ENCODE measurements at places on chromosomes 5 and 9. TPM values are rescaled to one million over a fixed set of nuclear protein-coding genes. Genes with fewer than 3 reads are reported as not detected.

Gene NUDT12
- total RNA-seq, result 10.5 TPM

Gene UBE2B
- total RNA-seq, result 94.6 TPM

DNA sequence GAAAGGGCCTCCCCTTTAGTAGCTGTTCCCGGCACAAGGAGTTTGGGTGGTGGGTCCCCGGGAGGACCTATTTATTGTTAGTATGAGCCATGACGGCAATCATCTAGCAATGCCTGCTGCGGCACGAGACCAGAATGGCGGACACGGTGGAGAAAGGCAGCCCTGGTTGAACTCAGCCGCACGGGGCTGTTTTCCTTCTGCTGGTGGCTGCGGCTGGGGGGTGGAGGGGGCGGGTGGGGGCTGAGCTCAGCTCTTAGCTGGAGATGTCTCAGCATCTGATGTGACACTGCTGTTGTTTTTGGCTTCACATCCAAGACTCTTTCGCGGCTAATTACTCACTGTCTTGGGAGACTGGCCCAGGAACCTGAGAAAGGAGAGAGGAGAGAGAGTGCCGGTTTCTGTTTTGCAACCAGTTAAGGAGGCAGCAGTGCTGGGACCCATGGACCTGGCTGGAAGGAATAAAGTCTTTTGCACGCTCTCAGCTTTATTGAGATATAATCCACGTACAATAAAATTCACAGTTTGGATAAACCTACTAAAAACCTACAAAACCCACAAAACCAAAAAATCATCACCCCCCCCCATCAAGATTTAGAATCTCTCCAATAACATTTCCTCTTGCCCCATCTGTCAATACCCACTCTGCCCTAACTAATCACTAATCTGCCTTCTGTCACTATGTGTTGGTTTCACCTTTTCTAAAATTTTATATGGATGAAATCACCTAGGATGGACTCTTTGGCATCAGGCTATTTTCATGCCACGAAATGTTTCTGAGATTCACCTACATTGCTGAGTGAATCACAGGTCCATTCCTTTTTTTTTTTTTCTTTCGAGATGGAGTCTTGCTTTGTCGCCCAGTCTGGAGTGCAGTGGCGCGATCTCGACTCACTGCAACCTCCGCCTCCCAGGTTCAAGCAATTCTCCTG, 81.8 kb upstream of the NEURL1B start:
- no peak for DNase-seq

DNA sequence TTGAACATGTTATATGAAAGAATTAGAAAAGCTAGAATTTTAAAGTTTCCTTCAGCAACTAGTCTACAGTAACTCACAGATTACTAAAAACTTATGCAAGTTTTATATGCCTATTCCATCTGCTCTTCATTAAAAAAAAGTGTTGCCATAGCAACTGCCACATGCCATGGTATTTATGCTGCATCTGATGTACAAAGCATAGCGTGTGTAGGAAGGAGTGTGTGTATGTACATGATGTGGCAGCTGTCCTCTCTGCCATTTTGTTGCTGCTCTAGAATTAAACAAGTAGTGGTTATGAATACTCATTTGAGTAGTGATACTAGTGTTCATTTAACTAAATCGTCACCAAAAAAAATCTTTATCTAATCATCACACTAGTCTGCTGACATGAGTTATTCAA, 593.5 kb downstream of the CETN3 start:
- DNase-seq, result no peak

DNA sequence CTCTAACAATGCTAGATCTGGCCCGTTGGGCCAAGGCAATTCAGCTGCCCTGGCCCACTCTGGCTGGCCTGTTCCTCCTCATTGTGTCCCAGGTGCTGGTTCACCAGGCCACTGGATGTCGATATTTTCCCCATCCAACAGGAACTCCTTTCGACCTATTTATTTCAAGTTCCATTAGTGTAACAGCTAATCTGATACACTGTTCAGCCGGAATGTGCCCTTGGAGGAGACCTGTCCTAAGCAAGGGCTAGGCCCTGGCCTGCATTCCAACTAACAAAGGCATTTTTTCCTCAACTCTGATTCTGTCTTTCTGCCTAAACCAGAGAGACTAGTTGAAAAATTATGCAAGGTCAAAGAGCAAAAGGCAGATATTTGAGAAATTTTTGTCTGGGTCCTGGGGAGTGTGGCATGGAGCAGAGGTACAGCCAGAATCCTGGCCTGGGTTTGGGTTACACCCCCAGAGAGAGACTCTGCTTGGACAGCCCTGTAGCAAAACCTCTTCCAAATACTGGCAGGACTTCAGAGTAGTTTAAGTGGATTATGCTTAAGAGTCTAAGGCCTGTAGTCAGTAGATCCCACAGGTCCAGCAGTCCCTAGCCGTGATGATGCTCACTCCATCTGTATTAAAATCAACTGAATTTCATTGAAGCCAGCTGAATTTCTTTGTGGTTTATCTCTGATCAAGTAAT, 36.1 kb downstream of the MARCHF11 start:
- DNase-seq, result no peak

Gene SPATA31D4
- total RNA-seq, result not detected

- DNase-seq, result no peak
Measured at GRCh38 chr5:172920447-172920849, 38.8 kb upstream of the RPL26L1 start.

GRCh38 chr9:82538634-82539033, 524.3 kb downstream of the RASEF start:
- DNase-seq, result no peak

Gene PRXL2C
- total RNA-seq, result 25.6 TPM

Gene CDKN2A
- 5.1 TPM for total RNA-seq

DNA sequence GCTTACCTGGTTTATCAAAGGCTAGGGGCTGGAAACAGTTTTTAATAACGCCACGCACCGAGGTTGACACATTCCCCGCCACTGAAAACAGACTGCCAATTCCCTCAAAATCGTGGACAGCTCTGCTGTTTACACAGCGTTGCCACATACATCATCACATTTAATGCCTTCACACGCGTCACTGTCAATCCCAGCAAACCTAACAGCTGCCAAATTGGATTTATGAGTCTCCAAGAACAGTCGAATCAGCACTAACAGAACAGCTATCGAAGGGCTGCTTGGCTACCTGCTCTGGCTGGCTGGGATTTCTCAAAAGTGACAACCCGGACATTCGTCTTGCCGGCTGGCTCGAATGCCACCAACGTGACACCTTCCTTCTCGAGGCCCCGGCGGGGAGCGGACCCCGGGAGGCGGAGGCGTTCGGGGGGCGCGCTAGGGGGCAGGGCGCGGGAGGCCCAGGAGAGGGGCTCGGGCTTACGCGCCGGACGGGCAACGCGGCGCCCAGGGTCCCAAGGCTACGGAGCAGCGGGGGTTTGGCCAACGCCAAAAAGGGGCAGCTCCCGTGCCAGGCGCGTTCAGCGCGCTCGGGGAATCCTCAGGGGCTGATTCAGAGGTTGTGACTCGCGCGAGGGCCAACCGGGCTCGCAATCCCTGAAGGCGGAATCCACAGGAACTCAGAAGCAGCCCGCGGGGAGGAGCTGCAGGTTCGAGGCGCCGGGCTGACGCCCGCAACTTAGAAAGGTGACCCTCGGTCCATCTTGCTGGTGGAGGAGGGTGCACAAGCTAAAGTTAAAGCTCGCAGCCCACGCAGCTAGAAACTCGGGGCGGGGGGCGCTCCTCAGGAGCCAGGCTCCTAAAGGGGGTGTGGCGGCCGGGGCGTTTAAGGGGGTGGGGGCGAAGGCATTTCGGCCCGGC, 1.2 kb downstream of the CDC14B start:
- DNase-seq, result peak; percentile 69

Gene RNF183
- total RNA-seq, result not detected

Gene IL33
- 64.8 TPM for total RNA-seq

DNA sequence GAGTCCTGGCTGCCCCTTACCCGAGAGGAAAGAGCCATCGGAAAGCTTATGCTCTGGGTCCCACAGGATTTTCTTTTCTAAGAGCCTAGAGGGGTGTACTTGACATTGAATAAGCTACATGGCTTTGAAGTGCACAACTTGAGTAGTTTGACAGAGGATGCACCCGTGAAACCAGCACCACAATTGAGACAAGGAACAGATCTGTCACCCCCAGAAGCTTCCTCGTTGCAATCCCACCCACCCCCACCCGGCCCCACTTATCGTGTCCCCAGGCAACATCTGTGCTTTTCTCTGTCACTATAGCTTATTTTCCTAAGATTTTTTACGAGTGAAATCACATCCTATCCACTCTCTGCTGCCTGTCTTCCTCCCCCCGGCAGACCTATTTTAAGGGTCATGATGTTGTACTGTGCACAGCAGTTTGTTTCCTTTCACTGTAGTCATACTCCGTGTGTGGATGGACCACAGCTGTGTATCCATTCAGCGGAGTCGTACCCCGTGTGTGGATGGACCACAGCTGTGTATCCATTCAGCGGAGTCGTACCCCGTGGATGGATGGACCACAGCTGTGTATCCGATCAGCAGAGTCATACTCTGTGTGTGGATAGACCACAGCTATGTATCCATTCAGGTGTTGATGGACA, 8.8 kb upstream of the FCN2 start:
- DNase-seq, result no peak

Gene PCDHAC2
- total RNA-seq, result 10.0 TPM

Gene GDNF
- 0.23 TPM for total RNA-seq

DNA sequence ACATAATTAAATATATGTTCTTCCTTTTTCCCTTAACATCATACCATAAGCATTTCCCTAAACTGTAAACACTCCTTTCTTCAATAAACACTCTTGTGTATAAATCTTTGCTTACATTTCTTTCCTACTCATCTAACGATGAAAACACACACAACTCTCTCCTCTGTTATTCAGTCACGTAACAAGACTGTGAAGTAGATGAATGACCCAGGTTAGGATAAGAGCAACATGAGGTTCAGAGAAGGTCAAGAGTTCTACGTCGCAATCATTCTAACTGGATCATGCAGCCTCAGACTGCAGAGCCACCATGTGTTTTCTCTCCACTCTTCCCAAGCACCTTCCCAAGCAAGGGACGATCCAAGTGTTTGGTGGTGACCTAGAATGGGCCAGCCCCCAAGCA, 70.5 kb upstream of the SPTLC1 start:
- DNase-seq, result no peak

Gene SMIM33
- total RNA-seq, result not detected

GRCh38 chr5:54859316-54859715, 126.1 kb downstream of the ESM1 start:
- no peak for DNase-seq

DNA sequence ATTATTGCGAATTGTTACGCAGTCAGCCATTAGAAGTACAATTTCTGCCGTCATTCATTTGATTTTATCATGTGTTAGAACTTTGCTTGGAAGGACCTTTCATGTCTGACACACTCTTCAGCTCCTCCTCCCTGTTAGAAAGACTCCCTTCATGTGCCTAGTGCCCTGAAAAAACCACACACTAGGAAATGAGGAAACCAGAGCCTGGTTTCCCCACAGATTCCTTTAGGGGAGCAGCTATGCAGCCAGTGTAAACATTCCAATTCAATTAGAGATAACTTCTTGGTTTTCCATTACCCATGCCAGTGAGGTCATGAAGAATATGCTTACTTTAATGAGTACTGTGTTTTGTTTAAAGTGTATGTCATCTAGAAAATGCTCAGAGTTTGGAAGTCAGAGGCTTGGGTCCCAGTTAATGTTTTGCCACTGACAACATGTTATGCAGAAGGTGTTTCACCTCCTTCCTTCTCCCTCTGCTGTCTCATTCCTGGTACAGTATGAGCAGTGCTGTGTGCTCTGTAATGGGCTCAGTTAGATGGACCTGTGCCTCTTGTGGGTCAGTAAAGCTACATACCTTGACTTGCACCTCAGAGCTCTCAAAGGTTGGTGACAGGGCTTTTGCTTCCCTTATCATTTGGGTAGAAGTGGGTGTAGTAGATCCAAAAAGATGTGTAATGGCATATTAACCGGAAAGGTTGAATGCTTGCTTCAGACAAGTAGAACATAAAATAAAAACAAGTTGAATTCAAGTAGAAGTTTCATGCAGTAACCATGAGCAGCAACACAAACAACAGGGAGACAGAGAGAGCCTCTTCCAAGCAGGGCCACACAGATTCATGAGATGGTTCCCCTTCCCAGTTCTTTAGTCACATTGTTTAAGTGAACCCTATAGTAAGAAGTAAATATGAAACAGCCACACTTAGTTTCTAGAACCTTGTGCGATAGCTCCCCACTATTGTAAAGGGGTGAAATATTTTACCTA, 52.6 kb upstream of the TNFAIP8 start:
- DNase-seq, result no peak

Gene PSD2
- total RNA-seq, result not detected

GRCh38 chr5:78827725-78828124, 157.4 kb downstream of the ARSB start:
- DNase-seq, result no peak

Measured in upper lobe of right lung (tissue), 1 donor.